ENCODE measurements at places on chromosomes 11 and 22.

DNA sequence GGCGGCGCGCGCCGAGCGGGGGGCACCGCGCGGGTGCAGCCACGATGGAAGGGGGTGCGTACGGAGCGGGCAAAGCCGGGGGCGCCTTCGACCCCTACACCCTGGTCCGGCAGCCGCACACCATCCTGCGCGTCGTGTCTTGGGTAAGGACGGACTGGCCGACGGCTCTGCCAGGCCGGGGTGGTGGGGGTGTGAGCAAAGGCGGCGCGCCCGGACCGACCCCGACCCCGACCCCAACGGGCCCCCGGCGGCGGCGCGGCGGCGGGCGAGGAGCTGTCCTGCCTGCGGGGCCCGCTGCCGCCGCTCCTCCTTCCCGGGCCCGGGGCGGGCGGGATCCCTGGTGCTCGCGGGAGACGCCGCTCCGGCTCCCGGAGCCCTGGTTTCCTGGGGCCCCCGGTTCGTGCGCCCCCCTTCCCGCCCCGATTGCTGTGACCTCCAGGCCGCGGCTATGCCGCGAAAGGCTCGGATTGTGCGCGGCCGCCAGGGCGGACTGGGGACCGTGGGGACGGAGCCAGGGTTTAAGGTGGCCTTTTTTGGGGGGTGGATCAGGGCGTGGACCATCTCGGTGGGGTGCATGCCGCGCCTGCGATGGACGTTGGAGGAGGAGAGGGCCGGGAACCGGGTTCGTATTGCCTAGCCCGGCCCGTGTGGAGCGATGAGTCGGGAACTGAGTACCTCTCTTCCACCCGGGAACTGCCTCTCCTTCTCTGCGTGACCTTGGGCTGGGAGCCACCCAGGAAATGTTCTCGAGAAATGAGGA lies at the start of gene SYNGR1:
Gene SYNGR1, plus strand, starts transcription at position 25 of the 760 bp plus-strand sequence. Its CDS starts 20 bp downstream, at position 45.
- DNase-seq = no peak

DNA sequence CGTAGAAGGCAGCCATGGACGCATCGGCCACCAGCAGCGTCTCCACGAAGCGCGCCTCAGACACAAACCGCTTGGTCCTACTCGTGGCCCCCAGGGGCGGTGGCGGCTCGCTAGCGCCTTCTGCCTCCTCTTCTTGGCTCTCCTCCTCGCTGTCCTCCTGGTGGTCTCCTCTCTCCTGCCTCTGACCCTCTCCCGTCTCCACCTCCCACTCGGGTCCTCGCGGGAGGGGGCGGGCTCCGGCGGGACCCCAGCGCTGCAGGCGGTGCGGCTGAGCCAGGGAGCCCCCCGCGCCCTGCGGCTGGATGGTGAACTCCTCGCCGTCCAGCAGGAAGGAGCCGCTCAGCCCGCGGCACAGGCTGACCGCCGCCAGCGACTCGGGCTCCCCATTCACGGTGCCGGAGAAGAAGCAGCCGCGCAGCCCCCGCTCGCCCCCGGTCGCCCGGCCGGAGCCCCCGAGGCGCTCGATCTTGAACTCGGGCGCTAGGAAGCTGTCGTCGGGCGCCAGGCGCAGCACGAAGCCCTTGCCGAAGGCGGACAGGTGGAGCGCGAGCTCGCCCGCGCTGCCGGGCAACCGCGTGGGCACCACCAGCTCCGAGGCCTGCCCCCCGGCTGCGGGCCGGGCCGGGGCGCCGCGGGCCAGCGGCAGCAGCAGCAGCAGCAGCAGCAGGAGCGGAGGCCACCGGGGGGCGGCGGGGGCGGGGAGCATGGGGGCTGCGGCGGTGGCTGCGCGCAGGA lies 661 bp downstream of the ADAMTS8 start:
- DNase-seq = no peak

DNA sequence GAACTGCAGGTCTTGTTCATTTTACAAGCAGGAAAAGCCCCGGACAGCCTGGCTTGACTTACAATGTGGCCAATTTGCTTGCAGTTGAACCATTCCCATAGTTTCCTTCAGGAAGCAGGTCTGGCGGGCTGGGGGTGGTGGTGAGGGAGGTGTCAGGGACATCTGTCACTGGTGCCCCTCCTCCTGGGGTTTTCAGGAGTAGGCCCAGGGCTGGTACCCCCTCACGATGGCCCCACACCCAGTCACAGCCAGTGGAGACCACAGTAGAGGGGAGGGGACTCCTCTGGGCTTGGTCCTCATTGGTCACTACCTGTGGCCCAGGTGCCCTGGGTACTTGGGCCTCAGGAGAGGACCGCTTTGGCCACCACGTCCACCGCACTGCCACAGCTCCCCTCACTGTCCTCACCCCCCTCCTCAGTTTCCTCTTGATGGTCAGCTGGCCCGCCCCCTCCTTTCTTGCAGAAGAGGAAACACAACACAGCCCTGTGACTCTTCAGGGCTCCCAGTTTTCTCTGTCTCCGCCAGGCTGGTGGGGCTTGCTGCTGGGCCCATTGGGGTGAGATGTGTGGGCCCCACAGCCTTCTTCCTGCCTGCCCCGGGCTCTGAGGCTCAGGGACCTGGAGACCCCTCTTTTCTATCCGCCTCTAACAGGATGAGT lies 39.8 kb upstream of the SHISAL1 start:
- DNase-seq = no peak

DNA sequence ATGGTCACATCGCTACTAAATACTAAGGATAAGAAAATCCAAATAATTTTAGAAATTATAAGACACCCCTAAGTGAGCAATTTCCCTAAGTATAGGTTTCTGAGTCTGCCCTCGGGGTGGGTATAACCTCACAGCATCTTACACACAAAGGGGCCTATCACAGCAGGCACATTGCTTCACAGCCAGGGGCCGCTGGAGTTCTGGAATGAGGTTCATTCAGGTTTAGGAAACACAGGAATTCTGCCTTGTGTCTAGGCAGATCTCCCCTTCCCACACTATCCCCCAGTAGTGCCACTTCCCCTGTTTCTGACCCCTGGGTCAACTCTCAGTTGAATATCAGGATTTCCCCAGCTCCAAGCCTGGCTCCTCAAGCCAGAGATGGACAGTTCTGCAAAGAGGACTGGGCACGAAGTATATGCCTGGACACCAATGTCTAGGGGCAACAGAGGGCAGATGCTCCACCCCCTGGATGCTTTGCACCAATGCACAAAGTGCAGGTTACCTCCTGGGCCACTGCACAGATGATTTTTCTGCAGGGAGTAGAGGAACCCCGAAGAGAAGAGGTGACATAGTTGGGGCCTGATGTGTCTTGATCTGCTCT lies 11.4 kb downstream of the TUBA8 start:
- DNase-seq = no peak

DNA sequence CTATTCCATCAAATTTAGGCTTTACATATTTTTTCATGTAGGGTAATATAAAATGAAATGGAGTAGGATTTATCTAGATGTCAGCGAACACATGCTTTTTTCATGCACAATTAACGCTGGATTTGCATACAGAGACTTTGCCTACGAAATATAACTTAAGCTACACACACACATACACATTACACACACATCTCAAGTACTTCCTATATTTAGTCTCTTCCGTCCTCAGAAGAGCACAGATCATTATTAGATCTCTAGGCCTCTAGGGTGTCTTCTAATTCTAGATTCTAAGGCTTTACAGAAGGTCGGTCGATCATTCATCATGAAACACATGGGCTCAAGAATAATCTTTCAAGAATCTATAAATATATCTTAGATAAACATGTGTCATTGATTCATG lies 3.8 kb upstream of the MS4A13 start:
- DNase-seq = peak; percentile 3

- no peak for DNase-seq
Observed at GRCh38 chr11:128244871-128245270, 342.5 kb downstream of the ETS1 start.

DNA sequence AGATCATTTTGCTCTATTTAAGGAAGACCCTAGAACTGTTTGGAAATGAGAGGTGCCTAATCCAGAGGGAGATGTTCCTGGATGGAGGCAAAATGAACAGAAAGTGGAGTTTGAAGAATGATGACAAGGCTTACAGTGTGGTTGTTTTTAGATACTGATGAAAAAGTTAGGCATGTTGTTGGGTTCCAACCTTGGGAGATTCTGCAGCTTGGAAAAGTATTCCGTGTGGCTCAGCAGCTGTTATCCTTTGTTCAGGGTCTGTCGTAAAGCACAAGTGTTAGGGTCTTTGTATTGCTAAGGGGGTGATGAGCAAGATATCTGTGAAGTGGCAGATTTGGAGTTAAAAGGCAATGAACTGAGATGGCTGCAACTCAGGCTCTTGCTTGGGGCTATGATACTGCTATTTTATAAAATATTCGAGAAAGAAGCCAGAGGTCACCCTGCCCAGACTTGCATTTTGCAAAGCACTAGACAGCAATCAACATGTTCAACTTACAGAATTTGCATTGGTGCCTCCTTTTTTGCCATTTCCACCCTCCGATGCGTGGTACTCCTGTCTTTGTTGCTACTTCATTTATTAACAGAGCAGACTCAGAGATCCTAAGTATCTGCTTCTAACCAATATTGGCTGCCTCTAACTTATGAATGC lies 45.3 kb upstream of the POGLUT3 start:
- DNase-seq = no peak

DNA sequence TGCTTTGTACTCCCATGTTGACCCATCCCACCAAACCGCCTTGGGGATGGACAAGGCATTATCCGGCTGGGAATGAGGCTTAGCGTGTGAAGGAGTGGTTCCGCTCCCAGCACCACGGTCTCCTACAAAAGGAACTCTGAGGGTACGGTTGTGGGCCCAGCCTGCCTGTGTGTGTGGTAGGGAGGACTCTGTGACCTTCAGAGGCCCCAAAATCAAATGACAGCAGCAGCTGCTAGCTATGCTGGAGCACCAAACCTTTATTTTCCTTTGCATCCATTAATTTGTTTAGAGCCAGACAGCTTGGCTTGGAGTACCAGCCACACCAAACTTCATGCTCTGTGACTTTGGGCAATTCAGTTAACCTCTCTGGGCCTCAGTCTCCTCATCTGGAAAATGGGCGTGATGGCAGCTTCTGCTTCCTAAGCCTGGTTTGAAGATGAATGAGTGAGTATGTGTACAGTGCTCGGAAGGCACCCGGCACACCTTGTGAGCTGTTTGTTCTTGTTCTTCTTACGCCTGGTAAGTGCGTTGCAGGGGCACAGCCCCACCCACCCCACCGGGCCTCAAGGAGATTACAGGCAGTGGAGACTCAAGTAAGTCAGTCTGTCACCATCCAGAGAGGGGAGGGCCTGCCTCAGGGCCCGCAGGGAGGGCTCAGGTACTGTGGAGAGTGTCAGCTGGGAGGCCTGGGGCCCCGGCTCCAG lies 25.3 kb downstream of the MB start:
- no peak for DNase-seq

DNA sequence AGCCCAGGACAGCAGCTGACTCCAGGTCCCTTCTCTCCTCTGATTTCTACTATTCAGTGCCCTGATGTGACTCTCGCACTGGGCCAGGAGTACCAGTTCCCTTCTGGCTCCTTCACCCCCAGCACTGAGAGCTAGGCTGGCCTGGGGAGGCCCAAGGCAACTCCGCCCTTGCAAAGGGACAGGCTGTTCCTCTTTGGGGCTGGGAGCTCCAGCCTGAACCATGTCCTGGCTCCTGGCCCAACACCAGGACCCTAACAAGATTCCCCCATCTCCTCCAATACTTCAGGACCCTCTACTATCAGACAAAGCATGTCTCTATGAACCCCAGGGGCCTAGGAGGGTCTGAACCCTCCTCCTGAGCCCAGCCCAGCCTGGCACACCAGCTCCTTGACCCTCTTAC lies 12.5 kb downstream of the CREB3L1 start:
- DNase-seq = no peak

GRCh38 chr11:78838417-78838816 lies 263.8 kb upstream of the NARS2 start:
- no peak for DNase-seq

DNA sequence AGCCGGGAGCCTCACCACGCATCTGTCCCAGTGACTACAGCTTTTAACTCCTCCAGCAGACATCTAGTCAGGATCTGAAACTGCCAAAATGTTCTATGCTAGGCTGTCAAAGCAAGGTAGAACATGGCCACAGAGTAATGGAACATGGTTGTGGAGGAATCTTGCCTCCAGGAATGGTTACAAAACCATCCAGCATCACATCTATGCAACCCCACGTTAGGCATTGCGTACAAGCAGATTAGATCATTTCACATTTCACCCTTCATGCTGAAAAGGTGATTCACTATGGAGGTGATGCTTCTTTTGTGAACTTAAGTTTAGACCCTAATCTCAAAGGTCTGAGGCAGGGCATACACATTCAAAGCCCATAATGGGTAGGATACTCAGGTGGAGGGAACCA lies 103.0 kb downstream of the PARVA start:
- no peak for DNase-seq

GRCh38 chr22:45263463-45264269 lies 21.1 kb upstream of the UPK3A start:
- DNase-seq = peak; percentile 97

- peak; percentile 68 for DNase-seq
Observed at GRCh38 chr11:26649884-26650283, 72.0 kb downstream of the SLC5A12 start.

- no peak for DNase-seq
Observed at GRCh38 chr11:58998480-58999290, 59.4 kb downstream of the GLYATL1 start.

- DNase-seq = no peak
Observed at GRCh38 chr11:31874631-31875191, 63.6 kb upstream of the PAX6 start.

DNA sequence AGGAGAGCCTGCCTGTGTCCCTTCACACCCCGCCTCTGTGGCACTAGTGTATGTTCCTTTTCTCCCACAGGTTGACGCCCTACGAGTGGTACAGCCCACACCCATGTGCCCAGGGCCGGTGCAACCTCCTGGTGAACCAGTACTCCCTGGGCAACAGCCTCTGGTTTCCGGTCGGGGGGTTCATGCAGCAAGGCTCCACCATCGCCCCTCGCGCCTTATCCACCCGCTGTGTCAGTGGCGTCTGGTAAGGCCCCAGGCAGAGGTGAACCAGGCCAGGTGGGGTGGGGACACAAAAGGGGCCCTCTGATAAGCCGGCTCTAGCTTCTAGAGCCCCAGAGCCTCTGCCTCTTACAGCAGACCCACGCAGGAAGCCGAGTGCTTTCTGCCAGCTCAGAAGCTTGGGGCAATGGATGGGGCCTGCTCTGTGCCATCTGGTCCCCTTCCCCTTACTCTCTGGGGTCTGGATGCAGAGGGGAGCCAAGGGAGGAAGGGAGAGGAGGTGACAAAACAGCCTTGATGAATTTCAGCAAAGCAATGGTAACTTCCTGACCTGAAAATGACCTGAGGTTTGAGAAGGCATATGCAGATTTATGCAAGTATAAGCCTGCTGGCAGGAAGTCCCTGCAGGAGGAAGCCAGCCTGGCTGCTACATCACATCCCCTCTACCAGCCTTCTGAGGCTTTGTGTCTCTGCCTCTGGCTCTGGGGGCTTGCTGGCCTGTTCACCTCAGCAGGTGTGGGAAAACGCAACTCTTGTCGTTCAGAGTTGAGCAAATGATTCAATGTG lies 67.0 kb upstream of the TBCEL start:
- peak; percentile 52 for DNase-seq

DNA sequence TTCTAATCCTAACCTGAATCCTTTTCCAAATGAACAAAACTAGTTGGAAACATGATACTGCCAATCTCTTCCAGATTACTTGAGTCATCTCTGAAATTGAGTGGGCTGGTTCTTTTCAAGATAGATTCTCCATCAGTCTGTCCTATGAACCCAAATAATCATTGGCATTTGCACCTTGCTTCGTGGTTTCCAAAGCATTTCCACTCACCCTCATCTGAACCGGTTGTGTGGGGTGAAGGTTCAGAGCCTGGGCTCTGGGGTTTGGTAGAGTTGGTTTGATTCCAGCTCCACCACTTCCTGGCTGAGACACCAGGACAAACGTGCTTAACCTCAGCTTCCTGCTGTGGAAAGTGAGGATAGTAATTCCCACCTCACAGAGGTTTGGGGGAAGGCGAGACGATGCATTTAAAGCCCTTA lies 206.4 kb upstream of the E2F8 start:
- DNase-seq = no peak

Data from MV-4-11 (cell line).